ENCODE measurements at places on chromosomes 3 and 15. TPM values are rescaled to one million over a fixed set of nuclear protein-coding genes. Genes with fewer than 3 reads are reported as not detected.
A peak's percentile ranks its signal among the peaks of the same experiment; 100 is the strongest.

CHL1 gene
- total RNA-seq = not detected

CSTA gene
- not detected for total RNA-seq

TMEM266 gene
- total RNA-seq = not detected

GRCh38 chr3:9064850-9065249, 101.6 kb upstream of the RAD18 start:
- DNase-seq = no peak

ADIPOQ gene
- total RNA-seq = not detected

- no peak for DNase-seq
Measured at GRCh38 chr15:26722621-26723160, 50.2 kb downstream of the GABRB3 start.

GRCh38 chr3:137767538-137768360, 3.6 kb downstream of the SOX14 start:
- DNase-seq = no peak

- no peak for DNase-seq
Measured at GRCh38 chr3:150681057-150681456, 22.7 kb downstream of the ERICH6 start.

DNA sequence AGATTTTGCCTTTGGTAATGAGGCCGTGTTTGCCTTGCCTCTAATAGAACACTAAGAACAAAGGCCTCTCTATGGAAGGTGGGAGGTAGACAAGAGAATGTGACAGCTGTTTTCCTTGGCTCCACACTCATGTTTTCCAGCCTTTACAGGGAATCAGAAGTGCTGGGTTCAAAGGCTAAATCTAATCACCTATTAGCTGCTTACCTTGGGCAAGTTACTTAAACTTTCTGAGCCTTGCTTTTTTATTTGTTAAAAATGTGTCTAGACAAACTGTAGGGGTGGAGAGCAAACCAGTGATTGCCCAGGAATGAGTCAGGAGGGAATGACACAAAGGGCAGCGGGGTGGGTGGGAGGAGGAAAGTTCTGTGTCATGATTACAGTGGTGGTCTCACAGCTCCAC, 179.0 kb downstream of the P3H2 start:
- no peak for DNase-seq

GRCh38 chr3:29890801-29891200, 609.9 kb downstream of the RBMS3 start:
- DNase-seq = no peak

DNA sequence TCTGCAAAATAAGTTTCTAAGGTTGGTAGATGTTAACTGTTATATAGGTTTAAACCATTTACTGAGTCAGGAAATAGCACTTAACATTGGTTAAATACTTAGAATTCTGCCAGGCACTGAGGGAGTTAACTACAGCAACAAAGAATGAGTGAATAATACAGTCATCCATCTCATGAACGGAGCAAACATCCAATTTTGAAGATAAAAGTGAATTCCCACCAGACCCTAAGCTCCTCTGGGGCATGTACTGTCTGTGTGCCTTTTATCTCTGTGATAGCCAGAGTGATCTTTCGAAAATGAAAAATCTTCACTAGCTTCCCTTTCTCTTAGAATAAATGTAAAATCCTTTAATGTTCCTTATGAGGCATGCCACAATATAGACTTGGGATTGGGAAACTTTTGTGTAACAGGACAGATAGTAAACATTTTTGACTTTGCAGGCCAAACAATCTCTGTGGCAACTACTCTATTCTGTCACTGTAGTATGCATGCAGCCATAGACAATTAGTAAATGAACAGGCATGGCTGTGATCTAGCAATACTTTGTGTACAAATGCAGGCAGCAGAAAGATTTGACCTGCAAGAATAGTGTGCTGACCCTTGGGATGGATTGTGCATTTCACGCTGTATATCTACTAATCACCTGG, 294.5 kb upstream of the LMCD1 start:
- no peak for DNase-seq

FES gene
- total RNA-seq = 26.1 TPM

GRCh38 chr15:90981681-90982080, 12.7 kb downstream of the PRC1 start:
- DNase-seq = no peak

DNA sequence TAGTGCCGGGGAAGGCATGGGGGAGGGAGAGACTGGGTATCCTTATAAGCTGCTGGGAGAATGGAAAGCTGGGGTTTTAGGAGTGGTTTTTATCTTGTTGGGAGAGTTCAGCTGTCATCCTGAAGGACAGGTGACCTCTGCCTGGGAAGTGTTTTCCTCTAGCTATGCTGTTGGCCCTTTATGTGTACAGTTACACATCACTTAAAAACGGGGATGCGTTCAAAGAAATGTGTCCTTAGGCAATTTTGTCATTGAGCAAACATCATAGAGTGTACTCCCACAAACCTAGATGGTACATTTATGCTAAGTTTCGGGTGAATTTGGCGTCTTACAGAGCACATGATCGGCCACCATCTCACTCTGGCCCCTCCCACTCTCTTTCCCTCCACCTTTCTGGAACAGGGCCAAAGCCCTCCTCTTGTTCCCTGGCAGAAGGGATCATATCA, 164.3 kb upstream of the NUDT16 start:
- DNase-seq = peak; percentile 38

ATR gene
- 21.9 TPM for total RNA-seq

- DNase-seq = peak; percentile 8
Measured at GRCh38 chr3:113105966-113106660, 105.2 kb upstream of the BOC start.

LRRIQ4 gene
- not detected for total RNA-seq

- DNase-seq = peak; percentile 71
Measured at GRCh38 chr3:132721479-132722164, 587 bp downstream of the NPHP3 start.

FAM174B gene
- 0.97 TPM for total RNA-seq

TRPM1 gene
- under 0.01 TPM for total RNA-seq

DNA sequence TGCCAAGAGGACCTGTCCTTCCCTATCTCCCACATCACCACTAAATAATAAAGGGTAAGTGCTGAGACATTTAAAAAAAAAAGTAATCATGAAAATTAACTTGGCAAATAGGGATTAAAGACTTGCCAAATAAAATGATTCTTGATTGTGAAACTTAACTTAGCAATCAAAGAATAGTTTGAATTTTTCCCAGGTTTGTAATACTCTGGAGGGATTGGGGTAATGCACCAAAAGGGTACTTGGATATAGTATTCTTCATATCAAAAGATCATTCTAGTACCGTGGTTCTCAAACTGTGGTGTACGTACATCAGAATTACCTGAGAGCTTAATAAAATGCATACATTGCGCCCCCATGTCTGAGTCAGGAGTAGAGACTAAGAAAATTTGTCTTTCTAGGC, 28.5 kb downstream of the CALML4 start:
- DNase-seq = no peak

ADAMTSL3 gene
- total RNA-seq = under 0.01 TPM

- no peak for DNase-seq
Measured at GRCh38 chr3:50167069-50167840, 12.1 kb downstream of the SEMA3F start.

DNA sequence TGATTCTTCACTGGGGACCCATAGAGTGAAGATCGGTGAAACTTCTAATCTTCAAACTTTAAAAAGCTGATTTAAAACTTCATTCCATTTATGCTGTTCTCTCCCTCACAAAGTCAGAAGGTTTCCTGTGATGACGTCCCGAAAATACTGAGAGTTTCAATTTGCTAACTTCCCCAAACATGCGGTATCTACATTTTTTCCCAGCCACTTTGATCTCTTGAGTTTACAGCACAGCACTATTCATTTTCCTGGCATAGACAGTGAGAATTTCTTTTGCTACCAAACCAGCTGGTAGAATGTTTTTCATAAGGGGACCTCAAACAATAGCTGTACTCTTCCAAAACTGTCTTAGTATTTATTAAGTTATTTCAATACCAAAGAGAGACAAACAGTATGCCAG, 156.8 kb downstream of the LSAMP start:
- DNase-seq = peak; percentile 6

- DNase-seq = no peak
Measured at GRCh38 chr3:62631488-62631887, 243.7 kb downstream of the CADPS start.

DNA sequence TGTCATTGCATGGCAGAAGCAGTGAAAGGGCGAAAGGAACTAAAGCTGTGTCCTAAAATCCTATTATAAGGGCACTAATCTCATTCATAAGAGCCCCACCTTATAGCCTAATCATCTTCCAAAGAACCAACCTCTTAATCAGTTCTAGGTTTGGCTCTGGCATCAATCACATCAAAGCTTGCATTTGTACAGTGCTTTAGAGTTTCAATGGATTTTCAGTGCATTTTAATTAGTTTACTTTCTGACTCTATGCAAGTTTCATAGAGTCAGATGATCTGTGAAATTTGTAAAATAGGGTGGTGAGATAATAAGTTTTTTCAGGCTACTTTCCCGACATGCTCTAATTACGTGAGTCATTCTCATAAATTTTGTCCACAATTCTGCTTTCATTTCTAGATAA, 341.1 kb downstream of the DIPK2A start:
- no peak for DNase-seq

GRCh38 chr3:81839504-81840094, 78.2 kb upstream of the GBE1 start:
- DNase-seq = peak; percentile 9

- no peak for DNase-seq
Measured at GRCh38 chr3:58482917-58483636, 8.8 kb upstream of the KCTD6 start.

GRCh38 chr3:42827654-42828053, 18.4 kb downstream of the ACKR2 start:
- no peak for DNase-seq

MESP2 gene
- 0.32 TPM for total RNA-seq

- DNase-seq = no peak
Measured at GRCh38 chr3:55631766-55632331, 144.7 kb upstream of the WNT5A start.

SAXO2 gene
- 1.6 TPM for total RNA-seq

AHSG gene
- total RNA-seq = not detected

DNA sequence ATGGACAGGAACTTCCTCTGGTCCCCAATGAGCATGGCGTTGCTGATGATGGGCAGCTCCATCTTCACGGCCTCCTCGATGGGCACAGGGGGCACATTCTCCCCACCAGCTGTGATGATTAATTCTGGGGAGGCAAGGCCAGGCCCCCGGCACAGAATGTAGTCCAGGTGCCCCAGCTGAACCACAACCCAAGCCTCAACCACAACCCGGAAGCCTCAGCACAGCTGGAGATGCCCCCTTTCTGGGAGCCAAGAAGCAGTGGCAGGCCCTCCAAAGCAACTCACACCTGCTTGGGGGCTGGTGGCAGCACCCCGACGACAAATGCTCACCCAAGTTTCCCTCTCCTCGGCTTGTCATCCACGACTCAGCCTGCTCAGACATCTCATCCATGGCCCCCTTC, 25.2 kb downstream of the IDH3A start:
- no peak for DNase-seq

THRB gene
- 5.2 TPM for total RNA-seq

GRCh38 chr3:48069339-48069738, 53.1 kb upstream of the MAP4 start:
- peak; percentile 11 for DNase-seq

SLC49A4 gene
- 27.1 TPM for total RNA-seq

GRCh38 chr15:90097475-90097874, 4.8 kb downstream of the IDH2 start:
- peak; percentile 7 for DNase-seq

DNA sequence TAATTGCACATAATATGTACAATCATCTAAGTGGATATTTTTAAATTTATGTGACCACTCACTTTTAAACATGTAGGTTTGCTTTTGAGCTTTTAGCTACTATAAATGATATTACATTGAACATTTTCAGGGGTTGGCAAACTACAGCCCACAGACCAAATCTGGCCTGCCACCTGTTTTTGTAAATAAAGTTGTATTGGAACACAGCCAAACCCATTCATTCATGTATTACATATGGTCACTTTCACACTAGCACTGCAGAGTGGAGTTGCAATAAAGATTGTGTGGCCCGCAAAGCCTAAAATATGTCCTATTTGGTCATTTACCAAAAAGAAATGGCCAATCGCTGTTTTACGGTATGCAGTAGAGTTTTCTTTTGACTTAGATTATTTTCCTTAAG, 21.2 kb downstream of the CMTM7 start:
- no peak for DNase-seq

DNA sequence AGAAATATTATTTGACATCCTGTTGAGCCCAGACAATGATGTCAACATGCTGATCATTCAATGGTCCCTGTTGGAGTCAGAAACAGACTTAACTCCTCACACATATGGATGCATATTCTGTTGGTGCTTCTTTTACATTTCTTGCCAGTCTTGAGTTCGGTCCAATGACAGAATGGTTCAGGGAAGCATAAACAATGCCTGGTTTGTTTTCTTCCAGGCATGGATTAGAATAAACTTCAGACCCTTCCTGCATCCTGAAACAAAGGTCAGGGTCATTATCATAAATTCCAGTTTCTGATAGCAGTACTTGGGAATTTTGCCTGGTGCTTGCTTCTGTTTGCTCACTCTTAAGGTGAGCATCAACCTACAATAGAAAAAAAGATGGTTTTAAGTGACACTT, 33.3 kb downstream of the BTLA start:
- no peak for DNase-seq

DNA sequence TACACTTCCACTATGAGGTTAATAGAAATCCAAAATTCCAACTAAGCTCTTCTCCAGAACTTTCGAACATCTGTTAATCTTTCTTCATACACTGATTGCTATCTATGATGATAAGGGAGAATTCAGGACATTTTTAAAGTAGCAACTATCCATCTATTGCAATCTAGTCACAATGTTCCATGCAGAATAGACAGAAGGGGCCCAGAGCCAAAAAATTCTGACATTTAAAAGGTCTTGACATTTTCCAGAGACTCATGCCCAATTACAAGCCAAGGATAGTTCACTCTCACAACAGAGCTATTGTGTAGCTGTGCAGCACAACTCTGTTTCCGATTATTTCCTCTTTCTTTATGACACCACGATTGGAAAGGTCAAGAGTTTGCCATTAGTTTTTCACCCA, 999.7 kb upstream of the ALCAM start:
- DNase-seq = no peak

- peak; percentile 94 for DNase-seq
Measured at GRCh38 chr3:100042166-100042981, 71.9 kb downstream of the FILIP1L start.

GRCh38 chr15:38164061-38164460, 88.6 kb upstream of the SPRED1 start:
- DNase-seq = no peak
